ENCODE measurements at places on chromosomes 5 and 9.

DNA sequence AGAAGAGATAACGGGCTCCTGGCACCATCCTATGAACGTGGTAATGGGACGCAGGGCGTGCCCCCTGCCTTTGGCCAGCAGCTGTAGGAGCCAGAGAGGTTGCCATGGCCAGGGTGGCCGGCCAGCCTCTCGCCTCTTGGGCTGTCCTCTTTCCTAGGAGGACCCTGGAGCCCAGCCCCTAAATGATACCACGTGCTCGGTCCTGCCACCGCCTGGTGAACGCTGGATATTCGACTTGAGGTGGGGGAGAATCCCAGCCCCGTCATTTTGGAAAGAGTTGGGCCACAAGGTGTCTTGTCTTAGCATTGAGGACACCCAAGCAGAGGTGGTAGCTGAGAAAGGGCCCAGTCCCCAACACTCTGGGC is 391 bp upstream of the NRG2 start:
- no peak for DNase-seq

DNA sequence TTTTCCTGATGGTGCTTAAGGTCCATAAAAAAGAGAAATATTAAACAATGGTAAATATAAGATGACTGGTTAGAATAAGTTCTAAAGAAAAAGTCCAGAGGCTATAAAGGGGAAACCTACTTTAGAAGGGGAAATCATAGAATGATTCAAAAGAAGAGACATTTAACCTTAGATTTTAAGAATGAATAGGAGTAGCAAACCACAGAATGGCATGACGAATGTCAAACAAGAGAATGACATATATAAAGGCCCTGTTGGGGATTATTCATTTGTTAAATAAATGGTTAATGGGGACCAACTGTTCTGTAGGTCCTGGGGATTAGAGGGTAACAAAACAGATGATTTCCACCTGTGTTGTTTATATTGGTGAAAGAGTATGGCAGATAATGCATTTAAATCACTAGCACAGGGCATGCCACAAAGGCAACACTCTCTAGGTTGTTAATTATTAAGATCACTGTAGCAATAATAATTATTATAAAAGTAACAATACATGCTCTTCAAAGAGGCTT is 495.2 kb upstream of the GRIA1 start:
- no peak for DNase-seq

GRCh38 chr5:40569546-40570270 is 110.0 kb upstream of the PTGER4 start:
- DNase-seq, result no peak

- no peak for DNase-seq
Measured at GRCh38 chr5:136396886-136397285, 31.5 kb upstream of the TRPC7 start.

All from NCI-H446 treated with DMSO at 0.1 percent for 48 hours (cell line).